A172 (cell line): ENCODE measurements at places on chromosomes 3 and 15. TPM values are rescaled to one million over a fixed set of nuclear protein-coding genes. Genes with fewer than 3 reads are reported as not detected.
A peak's percentile ranks its signal among the peaks of the same experiment; 100 is the strongest.

The ITPKA gene
- 15.5 and 17.3 TPM in 2 replicates for total RNA-seq

The MESP1 gene
- 0.89 and 1.5 TPM in 2 replicates for total RNA-seq

The TPRG1 gene
- 1.1 and 5.4 TPM in 2 replicates for total RNA-seq

The KLF15 gene
- total RNA-seq: 0.03 and 0.31 TPM in 2 replicates

DNA sequence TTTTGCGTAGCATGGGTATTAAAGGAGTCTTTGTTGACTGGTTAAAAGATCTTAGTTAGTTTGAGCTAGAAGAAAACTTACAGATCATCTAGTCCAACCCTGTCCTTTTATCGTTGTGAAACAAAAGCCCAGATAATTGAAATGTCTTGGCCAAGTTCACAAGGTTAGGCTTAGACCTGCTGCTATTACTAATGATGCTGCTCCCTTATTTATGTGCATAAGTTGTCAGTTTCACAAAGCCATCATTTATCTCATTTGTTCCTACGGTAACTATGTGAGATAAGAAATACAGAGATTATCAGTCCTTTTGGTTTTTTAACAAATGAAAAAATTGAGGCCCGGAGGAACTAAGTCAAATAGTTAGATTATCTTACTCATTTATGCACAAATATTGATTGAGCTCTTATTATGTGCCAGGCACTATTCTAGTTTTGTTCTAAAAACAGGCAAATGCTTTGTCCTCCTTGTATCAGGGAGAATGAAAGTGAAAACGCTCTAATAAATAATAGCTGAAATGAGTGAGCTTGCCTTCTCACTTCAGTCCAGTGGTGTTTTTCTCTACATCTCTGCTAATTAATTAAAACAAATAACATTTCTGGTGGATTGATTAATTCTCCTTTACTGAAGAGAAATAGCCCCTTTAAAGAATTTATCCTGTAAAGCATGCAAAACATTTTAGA lies 49.1 kb upstream of the TPRG1 start:
- DNase-seq: no peak

GRCh38 chr3:7733933-7734332 lies 767.7 kb upstream of the LMCD1 start:
- no peak for DNase-seq

DNA sequence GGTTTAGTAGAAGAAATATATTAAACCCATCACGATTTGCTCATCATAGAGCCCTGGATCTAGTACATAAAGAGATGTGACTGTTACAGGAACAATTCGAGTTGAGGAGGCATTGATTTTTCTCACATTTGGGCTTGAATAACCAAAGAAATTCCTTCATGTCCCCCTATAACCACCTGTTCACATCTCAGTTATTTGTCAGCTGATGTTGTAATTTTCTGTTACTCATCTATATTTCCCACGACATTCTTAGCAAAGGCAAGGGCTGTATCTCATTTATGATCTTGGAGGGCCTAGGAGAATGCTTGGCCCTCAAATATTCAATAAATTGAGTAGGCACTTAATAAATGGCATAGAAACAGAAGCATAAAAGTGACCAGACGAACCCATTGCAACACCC lies 36.4 kb upstream of the GYG1 start:
- DNase-seq: no peak

- DNase-seq: no peak
Measured at GRCh38 chr15:57122080-57122840, 203.8 kb downstream of the TCF12 start.

GRCh38 chr3:65785065-65785645 lies 253.6 kb downstream of the MAGI1 start:
- peak; percentile 44 for DNase-seq
